ENCODE measurements at places on chromosomes 2 and 18. TPM values are rescaled to one million over a fixed set of nuclear protein-coding genes. Genes with fewer than 3 reads are reported as not detected.

OR6B2 gene
- total RNA-seq, result not detected

RUFY4 gene
- not detected for total RNA-seq

GALM gene
- 16.3 TPM for total RNA-seq

SKOR2 gene
- not detected for total RNA-seq

APLF gene
- 0.58 TPM for total RNA-seq

ARHGAP28 gene
- total RNA-seq, result 0.05 TPM

CNDP2 gene
- 90.2 TPM for total RNA-seq

DNAJC5G gene
- not detected for total RNA-seq

TRPM8 gene
- 0.34 TPM for total RNA-seq

ST6GAL2 gene
- 12.8 TPM for total RNA-seq

SERPINB11 gene
- not detected for total RNA-seq

ERLEC1 gene
- total RNA-seq, result 64.0 TPM

GNAL gene
- total RNA-seq, result 8.4 TPM

CDCA7 gene
- 44.3 TPM for total RNA-seq

ATP6V1B1 gene
- total RNA-seq, result 1.8 TPM

SP140 gene
- not detected for total RNA-seq

ADGRF3 gene
- total RNA-seq, result 0.11 TPM

NAT8 gene
- not detected for total RNA-seq

PSMA8 gene
- total RNA-seq, result not detected

CPO gene
- total RNA-seq, result not detected

SEH1L gene
- total RNA-seq, result 24.9 TPM

CDK15 gene
- total RNA-seq, result not detected

KCTD1 gene
- 32.9 TPM for total RNA-seq

TTN gene
- 0.01 TPM for total RNA-seq

SULT1C2 gene
- 0.33 TPM for total RNA-seq

PRKD3 gene
- total RNA-seq, result 11.2 TPM

CDK5R2 gene
- total RNA-seq, result 8.8 TPM

IL1RL1 gene
- 1.3 TPM for total RNA-seq

LYPD1 gene
- 16.2 TPM for total RNA-seq

ZEB2 gene
- 9.8 TPM for total RNA-seq

KIAA2012 gene
- not detected for total RNA-seq

POTEC gene
- not detected for total RNA-seq

CTNNA2 gene
- total RNA-seq, result 0.33 TPM

CELF4 gene
- not detected for total RNA-seq

MDH1B gene
- total RNA-seq, result 1.4 TPM

CYS1 gene
- total RNA-seq, result 1.3 TPM

C2orf15 gene
- total RNA-seq, result 0.58 TPM

ENOSF1 gene
- 24.5 TPM for total RNA-seq

HK2 gene
- total RNA-seq, result 0.96 TPM

LAMA1 gene
- total RNA-seq, result 0.13 TPM

MEP1B gene
- total RNA-seq, result 0.05 TPM

SIX3 gene
- 3.3 TPM for total RNA-seq

CNRIP1 gene
- total RNA-seq, result 2.3 TPM

PPIG gene
- 43.8 TPM for total RNA-seq

GREB1 gene
- total RNA-seq, result 3.9 TPM

TMEM178A gene
- 0.21 TPM for total RNA-seq

CD28 gene
- not detected for total RNA-seq

DYNAP gene
- total RNA-seq, result not detected
